AG09309 (cell line): ENCODE measurements at places on chromosomes 6 and 20.

GRCh38 chr20:46334303-46334904 lies 26.1 kb upstream of the CDH22 start:
- DNase-seq = no peak

DNA sequence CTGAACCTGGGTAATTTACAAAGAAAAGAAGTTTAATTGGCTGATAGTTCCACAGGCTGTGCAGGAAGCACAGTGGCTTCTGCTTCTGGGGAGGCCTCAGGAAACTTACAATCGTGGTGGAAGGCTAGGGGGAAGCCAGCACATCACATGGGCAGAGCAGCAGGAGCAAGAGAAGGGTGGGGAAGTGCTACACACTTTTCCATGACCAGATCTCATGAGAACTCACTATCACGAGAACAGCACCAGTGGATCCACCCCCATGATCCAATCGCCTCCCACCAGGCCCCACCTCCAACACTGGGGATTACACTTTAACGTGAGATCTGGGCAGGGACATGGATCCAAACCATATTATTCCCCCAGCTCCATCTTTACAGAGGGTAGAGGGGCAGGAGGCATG lies 166.4 kb downstream of the NFATC2 start:
- no peak for DNase-seq

- DNase-seq = no peak
These were observed 19.3 kb downstream of the SULF2 start for GRCh38 chr20:47765691-47766594.

GRCh38 chr6:85406641-85407075 lies 43.2 kb upstream of the NT5E start:
- no peak for DNase-seq

DNA sequence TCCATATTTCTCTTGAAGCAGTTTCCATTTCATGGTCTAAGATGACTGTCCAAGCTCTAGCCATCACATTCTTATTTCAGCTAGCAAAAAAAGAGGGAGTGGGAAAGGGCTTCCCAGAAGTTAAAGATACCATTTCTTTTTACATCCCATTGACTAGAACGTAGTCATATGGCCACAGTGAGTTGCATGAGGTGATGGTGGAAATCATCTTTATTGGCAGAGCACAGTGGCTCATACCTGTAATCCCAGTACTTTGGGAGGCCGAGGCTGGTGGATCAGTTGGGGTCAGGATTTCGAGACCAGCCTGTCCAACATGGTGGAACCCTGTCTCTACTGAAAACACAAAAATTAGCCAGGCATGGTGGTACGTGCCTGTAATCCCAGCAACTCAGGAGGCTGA lies 99.6 kb downstream of the ISM1 start:
- DNase-seq = no peak

DNA sequence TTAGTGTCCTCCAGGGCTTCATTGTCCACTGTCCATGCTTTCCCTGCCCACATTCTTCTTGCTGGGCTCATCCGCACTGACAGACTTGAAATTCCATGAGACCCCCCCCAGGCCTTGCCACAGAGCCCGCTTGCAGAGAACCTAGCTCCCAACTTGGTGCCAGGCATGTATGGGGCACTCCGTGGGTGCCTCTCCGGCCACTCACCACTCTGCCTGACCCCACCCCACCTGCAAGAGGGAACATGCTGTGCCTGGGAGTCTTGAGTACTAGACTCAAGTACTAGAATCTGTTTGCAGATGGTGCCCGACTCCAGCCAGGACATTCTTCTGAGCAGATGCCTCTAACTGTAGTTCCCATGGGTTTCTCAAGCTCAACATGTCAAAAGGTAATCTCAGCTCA lies 47.9 kb downstream of the TRERF1 start:
- DNase-seq = no peak
